ENCODE measurements at places on chromosomes 3 and 15.

- no peak for DNase-seq
These were observed 115.2 kb downstream of the NTRK3 start for GRCh38 chr15:88141269-88141889.

- no peak for DNase-seq
These were observed 39.2 kb downstream of the EPHB3 start for GRCh38 chr3:184600685-184601377.

DNA sequence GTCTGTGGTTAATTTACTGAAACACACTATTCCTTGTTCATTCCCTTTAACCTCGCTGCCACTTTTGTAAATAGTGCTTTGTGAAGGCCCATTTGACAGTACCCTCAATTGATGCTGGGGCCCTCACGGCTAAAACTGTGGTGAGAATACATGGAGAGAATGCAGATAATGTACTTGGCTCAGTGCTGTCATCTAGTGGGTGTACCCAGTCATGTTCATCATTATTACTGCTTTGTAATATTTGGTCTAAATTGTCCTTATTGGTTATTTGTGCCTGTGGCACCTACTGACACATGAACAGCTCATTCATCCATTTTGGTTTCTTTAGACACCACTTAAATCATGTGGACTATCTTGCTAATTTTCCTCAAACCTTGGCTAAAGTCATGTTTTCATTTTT lies 543.6 kb downstream of the EDEM1 start:
- no peak for DNase-seq

- no peak for DNase-seq
These were observed 65.0 kb downstream of the CEMIP start for GRCh38 chr15:80844011-80844732.

- DNase-seq, result no peak
These were observed 31.5 kb downstream of the SQOR start for GRCh38 chr15:45666119-45666875.

DNA sequence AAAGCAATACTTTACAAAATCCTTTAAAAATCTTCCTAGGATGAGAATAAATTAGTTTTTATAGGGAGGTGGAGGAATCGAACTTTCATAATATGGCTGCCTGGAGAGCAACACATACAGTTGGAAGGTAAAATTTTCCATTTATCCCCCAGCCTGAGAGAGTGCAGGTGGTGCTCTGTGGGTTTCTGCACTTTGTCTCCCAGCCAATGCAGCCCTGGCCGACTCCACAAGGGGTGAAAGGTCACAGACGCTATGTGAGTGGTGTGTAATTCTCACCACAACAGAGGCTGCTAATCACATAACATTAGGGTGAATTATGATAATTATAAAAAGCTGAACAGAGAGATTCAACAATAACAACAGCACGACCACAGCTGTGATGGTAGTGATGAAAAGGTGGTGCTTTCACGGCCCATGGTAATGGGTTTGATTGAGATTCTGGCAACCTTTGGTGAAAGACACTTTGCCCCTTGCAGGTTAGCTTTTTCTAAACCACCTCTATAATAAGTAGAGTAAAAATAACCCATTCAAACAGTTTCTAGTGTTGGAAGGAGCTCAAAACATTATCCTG lies 30.1 kb upstream of the NANOGP8 start:
- DNase-seq, result no peak

DNA sequence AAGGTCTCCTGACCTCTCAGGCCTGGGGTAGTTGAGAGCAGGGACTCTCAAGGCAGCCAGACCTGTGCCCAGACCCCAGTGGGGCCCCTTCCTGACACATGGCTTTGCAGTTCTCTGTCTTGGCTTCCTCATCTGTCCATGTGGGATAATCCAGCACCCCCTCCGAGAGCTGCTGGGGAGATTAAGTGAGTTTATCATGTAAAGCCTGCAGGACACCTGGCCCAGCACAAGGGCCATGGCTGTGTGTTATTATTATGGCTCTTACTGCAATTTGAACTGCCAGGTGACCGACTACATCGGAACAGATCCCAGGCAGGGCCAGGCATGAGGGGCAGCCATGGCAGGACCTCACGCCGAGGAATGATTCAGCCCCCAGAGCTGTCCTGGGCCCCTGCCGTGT lies 12.6 kb downstream of the DUSP7 start:
- DNase-seq, result no peak

- DNase-seq, result no peak
These were observed 62.0 kb downstream of the TCF12 start for GRCh38 chr15:56980473-56980872.

DNA sequence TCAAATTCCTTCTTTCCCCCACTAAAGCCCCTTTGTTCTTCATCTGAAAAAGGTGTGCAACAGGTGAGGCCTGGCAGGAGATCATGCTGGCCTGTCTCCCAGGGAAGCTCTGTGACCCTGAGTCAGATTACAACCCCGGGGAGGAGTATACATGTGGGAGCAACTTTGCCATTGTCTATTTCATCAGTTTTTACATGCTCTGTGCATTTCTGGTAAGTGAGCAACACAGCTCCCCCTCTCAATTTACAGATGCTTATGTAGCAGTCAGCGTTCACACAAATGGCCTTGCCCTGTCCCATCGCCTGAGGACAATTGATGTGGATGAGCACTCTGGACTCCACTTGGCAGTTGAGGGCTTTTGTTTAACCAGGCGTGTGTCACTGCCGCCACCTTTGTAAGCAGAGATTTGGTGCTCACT lies 70.4 kb downstream of the CHDH start:
- DNase-seq, result no peak

GRCh38 chr3:121752772-121753171 lies 3.2 kb upstream of the GOLGB1 start:
- DNase-seq, result no peak

GRCh38 chr15:64894395-64895056 lies 17.2 kb upstream of the ANKDD1A start:
- DNase-seq, result peak; percentile 56

- no peak for DNase-seq
These were observed 74.8 kb downstream of the NR1I2 start for GRCh38 chr3:119856695-119857094.

GRCh38 chr3:9765865-9766264 lies 3.9 kb downstream of the CAMK1 start:
- no peak for DNase-seq
